Mammary epithelial cell (primary cell): ENCODE measurements at places on chromosomes 1 and 21. TPM values are rescaled to one million over a fixed set of nuclear protein-coding genes. Genes with fewer than 3 reads are reported as not detected.

DNA sequence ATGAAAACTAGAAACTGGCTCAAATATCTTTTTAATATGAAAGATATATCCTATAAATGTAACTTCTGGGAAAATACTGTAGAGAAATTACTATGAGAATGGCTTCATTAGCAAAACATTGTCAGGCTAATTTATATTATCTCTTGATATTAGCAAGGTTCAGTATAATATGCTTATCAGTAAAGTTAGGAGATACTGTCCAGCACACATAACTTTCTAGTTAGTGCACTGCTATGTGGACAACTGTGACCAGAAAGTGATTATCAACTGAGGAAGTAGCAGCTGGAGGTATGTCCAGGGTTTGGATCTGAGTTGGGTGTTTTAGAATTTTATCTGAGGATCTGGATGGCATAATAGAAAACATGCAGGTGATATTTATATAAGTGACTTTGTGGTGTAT lies 7.5 kb downstream of the LRRC8C start:
- DNase-seq: no peak

- peak; percentile 42 for DNase-seq
Measured at GRCh38 chr1:154749078-154749760, 120.9 kb downstream of the KCNN3 start.

- DNase-seq: peak; percentile 65
Measured at GRCh38 chr1:97145321-97145956, 423.9 kb downstream of the PTBP2 start.

DNA sequence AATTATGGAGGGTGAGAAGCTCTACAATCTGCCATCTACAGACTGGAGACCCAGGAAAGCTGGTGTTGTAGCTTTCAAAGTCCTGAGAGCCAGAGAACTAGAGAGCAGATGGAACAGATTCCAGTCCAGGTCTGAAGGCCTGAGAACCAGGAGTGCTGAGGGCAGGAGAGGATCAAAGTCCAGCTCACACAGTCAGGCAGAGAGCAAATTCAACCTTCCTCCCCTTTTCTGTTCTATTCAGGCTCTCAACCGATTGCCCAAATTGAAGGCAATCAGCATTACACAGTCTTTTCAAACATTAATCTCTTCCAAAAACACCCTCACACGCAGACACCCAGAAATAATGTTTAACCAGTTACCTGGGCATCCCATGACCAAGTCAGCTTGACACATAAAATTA lies 2.5 kb upstream of the TMPRSS2 start:
- DNase-seq: no peak

DNA sequence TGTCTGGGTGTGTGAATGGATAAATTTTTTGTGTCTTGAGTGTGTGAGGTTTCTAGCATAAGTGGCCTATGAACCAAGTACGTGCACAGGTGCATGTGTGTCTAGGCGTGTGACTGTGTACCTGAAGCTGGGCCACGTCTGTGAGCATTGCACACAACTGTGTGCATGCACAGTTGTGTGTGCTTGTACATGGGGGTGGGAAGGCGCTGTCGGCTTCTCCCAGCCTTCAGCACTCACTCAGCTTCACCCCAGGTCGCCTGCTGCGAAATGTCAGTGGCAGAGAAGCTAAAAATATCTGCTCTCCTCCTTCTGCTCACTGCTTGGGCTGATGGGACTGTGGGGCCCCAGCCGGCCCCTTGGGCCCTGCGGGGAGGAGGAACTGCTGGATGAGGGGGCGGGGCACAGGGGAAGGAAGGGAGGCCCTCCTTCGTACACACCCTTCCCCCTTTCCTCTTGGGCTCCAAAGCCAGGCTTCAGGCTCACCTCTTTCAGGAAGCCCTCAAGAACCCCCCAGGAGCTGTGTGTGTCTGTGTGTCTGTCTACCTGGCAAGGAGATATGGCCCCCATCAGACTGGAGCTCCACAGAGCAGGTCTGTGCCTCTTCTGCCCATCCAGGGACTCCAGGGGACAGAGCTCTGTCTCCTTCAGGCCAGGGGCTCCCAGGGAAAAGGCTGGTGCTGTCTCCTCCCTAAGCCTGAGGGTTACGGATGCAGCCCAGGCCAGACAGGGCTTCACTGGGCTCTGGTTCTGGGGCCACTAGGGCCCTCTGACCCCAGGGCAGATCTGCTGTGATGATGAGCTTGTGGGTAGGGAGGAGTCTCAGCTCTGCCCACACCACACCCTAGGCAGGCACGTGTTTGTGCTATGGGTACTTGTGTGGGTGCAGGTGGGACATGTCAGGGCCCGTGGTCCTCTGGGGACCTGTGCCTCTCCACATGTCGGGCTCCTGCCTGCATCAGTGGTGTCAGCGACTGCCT lies 35.6 kb upstream of the WASF2 start:
- DNase-seq: peak; percentile 69

DNA sequence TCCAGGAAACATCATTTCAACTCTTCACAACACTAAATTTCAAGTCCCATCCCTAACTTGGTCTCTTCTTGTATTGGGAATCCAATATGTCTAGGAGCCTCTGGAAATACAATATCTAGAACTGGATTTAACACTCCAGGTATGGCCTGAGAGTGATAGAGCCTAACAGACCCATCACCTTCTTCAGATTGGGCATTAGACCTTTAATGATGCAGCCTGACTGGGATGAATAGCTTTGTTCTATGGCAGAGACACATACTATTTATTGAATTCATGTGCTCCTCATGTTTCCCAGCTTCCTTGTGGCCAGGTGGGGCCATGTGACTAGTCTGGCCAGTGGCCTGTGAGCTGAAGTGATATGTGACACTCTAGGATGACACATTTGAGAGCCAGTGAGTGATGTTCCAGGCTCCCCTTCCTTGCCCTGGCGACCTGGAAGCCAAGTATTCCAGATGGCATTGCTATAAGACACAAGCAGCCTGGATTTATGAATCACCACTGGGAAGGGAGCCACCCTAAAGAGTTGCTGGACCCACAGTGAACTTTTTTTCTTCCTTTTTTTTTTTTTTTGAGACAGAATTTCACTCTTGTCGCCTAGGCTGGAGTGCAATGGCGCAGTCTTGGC lies 31.0 kb upstream of the POU3F1 start:
- DNase-seq: no peak

- peak; percentile 11 for DNase-seq
Measured at GRCh38 chr21:36535618-36536241, 55.8 kb upstream of the CLDN14 start.

DNA sequence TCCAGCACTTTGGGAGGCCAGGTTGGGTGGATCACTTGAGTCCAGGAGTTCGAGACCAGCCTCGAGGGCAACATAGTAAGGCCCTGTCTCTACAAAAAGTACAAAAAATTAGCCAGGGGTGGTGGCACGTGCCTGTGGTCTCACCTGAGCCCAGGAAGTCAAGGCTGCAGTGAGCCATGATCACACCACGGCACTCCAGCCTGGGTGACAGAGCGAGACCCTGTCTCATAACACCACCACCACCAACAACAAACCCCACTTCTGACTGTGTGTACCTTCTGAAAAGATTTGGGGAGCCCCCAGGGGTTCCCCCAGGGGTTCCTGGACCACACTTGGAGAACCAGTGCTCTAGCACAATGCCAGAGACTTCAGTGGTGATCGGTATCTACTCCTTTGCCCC lies 29.9 kb downstream of the NUAK2 start:
- DNase-seq: no peak

- no peak for DNase-seq
Measured at GRCh38 chr1:8274352-8274751, 43.6 kb upstream of the SLC45A1 start.

DNA sequence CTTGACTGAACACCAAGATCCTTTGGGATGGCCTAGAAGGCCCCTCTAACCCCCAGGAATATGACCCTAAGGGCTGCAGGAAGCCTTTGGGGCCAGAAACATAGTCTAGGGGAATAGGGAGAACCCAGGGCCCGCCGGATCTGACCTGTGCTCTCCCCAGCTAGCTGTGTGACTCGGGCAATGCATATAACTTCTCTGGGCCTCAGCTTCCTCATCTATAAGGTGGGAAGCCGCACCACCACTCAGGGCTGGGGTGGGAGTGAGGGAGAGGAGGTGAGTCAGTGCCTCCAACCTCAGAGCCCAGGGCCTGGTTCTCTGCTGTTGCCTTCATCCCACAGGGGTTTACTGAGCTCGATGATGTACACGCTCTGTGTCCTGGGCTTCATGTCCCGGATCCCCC lies 434.4 kb downstream of the PTPRU start:
- DNase-seq: no peak

- no peak for DNase-seq
Measured at GRCh38 chr1:35112668-35113067, 33.5 kb downstream of the ZMYM1 start.

DNA sequence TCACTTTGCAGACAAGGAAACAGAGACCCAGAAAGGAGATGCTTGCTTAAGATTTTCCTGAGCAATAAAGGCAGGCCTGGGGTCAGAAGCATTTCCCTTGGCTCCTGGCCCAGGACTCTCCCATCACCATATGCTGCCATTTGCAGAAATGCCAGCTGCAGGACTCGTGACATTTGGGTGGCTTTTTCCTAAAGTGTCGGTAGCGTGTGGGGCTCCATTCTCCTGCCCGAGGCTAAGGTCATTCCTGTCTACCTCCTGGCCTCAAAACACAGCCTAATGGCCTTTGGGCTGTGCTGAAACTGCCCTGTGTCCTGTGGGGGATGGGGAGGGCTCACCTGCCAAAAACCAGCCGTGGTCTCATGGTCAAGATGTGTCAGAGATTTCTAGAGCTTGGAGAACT lies 216.1 kb upstream of the EDN2 start:
- DNase-seq: no peak

- DNase-seq: no peak
Measured at GRCh38 chr1:27945020-27945419, 10.2 kb downstream of the SMPDL3B start.

GRCh38 chr1:233480198-233480597 lies 133.7 kb upstream of the KCNK1 start:
- DNase-seq: peak; percentile 14

DNA sequence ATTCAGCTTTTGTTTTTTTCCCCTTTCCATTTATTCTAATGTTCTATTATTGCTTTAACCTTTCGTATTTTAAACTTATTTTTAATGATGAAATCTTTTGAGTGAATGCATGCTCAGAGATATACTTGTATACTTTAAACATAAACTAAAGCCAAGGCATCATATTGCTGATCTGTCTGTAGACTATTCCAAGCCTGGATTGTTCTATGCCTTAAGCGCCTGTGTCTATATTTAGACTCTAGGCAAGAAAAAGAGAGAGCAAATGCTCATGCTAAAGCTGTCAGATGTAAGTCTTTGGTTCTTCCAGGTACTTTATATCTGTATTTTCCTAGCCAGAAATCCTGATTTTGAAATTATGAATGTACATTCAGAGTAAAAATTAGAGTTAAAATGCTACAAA lies 14.4 kb downstream of the SH3GLB1 start:
- DNase-seq: no peak

DNA sequence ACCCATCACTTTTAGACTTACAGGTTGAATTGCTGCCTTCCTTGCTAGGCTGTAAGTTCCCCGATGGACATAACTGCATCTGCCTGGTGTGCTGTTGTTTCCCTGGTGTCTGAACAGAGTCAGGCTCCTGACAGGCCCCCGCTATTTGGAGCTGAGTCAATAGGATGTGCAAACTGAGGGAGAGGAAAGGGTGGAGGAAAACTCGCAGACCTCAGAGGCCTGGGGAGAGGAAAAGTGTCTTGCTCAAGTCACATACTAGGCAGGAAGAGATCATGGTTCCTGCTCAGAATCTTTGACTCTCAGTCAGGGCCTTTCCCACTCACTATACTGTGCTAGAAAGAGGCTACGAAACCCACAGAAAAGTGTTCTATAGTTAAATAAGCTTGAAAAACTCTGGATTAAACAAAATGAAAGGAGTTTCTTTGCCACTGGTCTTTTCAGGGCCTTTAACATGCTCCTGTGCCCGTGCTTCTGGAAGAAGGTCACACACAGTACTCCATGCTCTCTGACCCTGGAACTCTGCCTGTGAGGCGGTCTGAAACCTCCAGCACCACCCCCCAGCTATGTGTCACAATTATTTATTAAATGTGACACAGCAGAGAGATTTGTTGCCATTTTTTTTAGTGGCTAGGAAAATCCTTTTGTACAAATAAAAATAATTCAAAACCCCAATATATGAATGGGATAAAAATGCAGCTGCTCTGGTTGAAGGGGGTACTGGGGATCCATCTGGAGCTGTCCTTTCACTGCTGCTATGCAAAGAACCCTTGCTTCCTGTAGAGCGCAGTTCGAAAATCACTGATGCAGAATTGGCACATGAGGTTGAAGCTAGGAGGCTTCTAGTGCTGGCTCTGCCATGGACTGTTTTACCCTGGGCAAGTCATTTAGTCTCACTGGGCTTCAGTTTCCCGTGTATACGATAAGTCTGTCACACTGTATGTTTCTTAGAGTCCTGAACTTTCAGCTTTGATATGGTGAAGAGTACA lies 20.1 kb upstream of the CDCP2 start:
- DNase-seq: no peak

DNA sequence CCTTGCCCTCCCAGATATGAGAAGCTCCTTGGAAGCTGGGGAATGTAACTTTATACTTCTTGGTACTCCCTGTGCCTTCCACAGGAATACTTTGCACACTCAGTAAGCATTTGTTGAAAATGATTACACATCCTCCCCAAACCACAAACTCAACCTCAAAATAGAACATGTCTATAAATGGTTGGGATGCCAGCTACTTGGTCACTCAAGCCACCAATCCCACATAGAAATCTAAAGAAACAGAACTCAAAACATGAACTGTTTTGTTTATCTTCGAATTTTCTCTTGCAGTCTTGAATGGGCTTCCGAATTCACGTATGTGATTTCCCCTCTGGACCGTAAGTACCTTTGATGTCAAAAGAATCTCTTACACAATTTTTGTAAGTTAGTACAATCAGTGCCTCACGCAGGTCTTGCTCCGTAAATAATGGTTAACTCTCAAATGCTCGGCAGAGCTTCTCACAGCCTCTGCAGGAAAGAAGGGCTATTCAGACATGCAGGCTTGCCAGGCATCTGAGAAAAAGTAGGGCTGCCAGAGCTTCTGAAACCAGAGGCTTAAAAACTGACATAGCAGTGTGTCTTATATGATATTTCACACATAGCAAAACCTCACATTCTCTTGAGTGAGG lies 26.9 kb downstream of the SORT1 start:
- peak; percentile 71 for DNase-seq

The ZSCAN20 gene
- 8.0 TPM for total RNA-seq

The LMX1A gene
- not detected for total RNA-seq

The RGS18 gene
- 0.27 and 0.38 TPM in 2 replicates for total RNA-seq

The PADI1 gene
- total RNA-seq: 0.40 and 0.64 TPM in 2 replicates

The CCDC24 gene
- total RNA-seq: 5.8 TPM

The TSTD1 gene
- 37.6 and 46.2 TPM in 2 replicates for total RNA-seq

The CCDC30 gene
- total RNA-seq: 1.8 TPM

The CD5L gene
- total RNA-seq: not detected in 2 replicates
